ENCODE measurements at places on chromosomes 13 and 19.

- DNase-seq: no peak
Observed at GRCh38 chr19:7515645-7516151, at the start of gene ZNF358. Gene ZNF358 (plus strand): TSS chr19:7516103. CDS start chr19:7519243, 3,140 bp downstream.

DNA sequence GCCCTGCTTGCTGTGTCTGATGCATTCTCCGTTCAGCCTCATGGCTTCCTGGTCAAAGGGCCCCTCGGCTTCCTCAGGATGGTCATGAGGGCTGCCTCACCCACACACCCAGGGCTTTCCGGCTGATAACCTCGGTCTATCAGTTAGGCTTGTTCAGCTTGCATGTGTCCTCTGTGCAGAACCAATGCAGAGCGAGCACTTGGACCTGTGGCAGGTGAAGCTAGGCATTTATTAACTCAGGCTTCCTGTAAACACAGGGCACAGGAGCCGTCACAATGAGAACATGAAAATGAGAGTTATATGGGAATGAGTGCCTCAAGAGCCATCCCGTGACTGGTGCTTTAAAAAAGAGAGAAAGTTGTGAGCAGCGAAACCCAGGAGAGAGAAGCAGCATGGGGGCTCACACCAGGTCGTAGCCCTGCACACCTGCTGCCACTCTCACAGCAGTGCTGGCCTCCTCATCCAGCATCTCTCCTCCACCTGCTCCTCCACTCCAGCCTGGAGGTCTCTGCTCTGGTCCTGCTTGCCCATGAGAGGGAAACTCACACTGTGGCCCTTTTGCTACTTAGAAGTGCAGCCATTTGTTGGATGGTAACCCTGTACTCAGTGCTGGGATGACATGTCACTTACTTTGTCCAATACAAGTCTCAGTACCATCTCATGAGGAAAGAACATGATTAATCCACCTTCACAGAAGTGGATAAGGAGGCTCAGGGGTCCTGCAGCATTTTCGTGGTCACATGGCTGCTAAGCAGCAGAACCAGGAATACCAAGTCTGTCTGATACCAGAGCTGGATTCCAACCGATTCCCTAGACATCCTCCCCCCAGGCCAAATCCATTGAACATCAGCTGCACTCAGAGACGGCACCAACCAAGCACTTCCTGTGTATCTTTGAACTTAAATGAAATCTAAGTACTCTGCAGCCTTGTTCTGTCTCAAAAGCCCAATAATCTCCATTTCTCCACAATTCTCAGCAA lies 50.5 kb upstream of the IRS2 start:
- no peak for DNase-seq

DNA sequence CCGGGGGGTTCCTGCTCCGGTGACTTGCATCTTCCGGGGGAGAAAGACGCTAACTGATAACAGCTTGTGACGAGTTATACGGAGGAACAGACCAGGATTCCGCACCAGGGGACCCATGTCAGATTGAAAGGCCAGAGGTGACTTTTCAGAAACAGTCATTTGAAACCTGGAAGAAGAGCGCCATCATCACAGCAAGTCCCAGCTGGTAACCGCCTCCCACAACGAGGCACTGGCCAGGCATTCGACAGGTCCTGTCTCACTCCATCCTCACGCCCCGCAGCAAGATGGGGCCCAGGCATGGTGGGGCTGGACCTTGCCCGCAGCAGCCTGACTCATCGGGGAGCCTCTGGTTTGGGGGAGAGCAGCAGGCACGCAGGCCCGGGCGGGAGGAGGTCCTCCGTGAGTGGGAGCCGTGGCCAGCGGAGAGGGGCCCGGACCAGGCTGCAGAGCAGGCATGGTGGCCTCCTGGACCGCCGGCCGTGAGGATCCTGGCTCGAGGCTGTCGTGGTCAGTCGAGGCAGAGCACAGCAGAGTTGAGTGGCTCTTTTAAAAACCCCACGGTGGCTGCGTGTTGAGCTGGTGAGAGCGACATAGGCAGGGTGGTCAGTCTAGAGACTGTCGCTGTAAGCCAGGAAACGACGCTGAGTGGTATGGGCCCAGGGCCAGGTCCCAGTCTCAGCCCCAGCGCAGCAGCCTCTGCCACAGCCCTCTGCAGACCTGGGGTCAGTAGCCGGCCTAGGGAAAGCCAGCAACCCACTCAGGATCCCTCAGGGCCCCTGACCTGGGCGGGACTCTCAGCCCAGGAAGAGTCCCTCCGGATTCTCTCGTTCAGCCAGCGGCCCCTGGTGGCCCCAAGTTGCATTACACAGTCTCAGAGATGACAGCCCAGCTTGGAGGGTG lies 94.9 kb upstream of the MCF2L start:
- DNase-seq: peak; percentile 18

GRCh38 chr19:7188698-7189629 lies 105.2 kb downstream of the INSR start:
- DNase-seq: no peak

GRCh38 chr13:50701469-50701868 lies 142.0 kb downstream of the DLEU7 start:
- DNase-seq: no peak

Measured in CD4-positive, alpha-beta T cell treated with Interleukin-4 for 4 hours (primary cell).